ENCODE measurements at places on chromosomes 7 and 10.

DNA sequence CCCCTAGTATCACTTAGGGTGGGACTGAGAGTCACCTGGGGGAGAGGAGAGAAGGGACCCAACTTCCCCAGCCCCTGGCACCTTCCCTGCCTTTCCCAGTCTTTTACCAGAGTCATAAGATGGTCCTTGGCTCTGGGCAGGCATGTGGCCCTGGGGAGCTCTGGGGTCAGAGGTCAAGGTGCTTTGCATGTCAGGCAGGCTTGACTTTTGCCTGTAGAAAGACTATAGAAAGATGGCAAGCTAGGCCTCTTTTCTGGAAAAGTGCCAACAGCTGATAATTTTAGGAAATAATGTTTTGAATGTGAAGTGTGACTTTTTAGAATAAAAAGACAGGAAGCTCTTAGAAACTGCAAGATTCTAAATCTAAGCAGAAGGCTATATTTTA is 67.5 kb downstream of the MKI67 start:
- DNase-seq = no peak

DNA sequence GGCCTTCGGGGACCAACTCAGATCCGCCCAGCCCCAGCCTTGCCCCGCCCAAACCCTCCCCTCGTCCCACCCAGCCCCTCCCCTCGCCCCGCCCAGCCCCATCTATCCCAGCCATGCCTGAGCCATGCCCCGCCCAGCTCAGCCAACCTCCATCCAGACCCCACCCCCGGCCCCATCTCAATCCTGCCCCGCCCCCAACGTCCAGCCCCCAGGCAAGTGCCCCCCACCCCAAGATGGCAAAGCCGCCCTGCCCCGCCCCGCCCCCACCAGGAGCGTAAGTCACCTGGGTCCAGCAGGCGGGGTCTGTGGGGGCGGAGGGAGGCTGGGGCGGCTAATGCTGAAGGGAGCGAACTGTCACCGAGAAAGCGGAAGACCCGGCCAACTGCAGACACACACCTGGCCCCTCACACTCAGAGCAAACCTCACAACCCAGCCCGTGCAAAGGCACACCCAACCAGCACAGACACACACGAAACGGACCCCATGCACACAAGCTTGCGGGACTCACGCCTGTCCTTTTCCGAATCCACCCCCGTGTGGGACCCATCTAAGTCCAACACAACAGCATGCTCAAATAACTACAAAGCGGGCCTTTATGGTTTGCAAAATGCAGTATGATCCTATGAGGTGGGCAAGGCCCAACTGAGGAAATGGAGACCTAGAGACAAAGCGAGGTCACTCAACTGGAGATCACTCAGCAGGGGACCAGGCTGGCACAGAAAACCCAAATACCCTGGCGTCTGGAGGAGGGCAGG is 11.5 kb upstream of the OGA start:
- no peak for DNase-seq

GRCh38 chr7:77536017-77536412 is 1.1 kb upstream of the PTPN12 start:
- no peak for DNase-seq

DNA sequence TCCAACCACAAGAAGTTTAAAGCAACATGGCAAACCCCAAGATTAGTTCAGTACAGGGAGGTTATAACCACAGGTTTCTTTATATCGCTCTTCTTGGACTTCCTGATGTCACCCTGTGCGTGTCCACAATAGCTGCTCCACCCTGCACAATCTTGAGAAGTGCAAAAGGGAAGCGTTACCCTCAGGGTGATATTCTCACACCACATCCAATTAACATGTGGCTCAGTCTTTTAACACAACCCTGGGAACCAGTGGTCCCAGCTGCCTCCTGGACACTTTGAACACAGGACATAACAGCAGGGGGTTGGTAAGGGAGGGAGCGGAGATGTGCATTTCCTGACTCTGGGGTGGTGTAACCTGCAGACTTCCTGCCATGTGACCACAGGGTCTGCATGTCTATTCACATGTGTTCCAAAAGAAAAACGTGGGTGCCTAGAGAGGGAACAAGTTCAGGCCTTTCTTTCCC is 64.6 kb downstream of the GSAP start:
- peak; percentile 29 for DNase-seq

- no peak for DNase-seq
Observed at GRCh38 chr10:86632009-86632800, 22.1 kb upstream of the OPN4 start.

DNA sequence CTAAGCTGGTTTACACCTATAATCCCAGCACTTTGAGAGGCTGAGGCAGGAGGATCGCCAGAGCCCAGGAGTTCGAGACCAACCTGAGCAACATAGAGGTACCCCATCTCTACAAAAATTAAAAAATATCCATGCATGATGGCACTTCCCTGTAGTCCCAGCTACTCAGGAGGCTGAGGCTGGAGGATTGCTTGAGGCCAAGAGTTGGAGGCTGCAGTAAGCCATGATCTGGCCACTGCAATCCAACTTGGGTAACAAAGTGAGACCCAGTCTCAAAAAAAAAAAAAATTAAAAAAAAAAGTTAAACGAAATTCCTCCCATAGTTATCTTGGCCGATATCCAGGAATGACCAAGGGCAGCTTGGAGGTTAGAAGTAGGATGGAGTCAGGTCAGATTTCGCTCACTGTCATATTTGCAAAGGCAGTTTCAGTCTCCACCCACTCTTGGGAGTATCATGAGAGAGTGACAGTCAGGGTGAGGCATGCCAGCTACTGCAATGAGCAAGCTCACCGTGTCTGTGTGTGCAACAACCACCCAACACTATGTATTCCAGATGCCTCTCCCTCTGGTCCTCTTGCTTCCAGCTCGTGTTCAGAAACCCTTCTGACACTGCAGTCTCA is 6.0 kb upstream of the ZDHHC4 start:
- no peak for DNase-seq

GRCh38 chr7:111758332-111758731 is 196.0 kb upstream of the IMMP2L start:
- no peak for DNase-seq

- DNase-seq = no peak
Observed at GRCh38 chr7:50653981-50654425, 88.8 kb upstream of the DDC start.

DNA sequence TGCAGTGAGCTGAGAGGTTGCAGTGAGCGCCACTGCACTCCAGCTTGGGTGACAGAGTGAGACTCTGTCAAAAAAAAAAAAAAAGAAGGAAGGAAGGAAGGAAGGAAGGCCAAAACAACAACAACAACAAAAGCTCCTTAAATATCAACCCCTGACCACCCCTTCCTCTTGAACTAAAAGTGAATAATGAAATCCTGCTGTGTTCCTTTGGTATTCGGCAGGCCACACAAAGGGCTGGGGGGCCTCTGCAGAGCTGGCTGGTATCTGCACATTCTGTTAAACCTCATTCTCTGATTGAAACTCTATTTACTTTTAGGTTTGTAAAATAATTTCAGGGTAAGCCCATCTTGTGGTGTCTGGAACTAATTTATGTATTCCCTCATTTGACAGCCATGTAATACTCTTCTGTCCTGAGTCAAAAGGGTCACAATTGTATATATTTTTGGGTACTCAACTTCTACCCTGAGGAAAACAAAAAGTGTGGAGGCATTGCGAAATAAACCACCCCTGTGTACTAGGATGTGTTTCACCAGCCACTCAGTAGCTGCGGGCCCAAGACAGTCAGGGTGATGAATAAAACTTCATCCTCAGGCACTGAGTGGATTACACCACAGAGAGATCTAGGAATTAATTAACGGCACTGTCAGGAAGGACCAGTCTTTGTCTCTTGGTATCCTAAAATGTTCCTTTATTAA is 446.4 kb upstream of the PFKP start:
- DNase-seq = no peak

DNA sequence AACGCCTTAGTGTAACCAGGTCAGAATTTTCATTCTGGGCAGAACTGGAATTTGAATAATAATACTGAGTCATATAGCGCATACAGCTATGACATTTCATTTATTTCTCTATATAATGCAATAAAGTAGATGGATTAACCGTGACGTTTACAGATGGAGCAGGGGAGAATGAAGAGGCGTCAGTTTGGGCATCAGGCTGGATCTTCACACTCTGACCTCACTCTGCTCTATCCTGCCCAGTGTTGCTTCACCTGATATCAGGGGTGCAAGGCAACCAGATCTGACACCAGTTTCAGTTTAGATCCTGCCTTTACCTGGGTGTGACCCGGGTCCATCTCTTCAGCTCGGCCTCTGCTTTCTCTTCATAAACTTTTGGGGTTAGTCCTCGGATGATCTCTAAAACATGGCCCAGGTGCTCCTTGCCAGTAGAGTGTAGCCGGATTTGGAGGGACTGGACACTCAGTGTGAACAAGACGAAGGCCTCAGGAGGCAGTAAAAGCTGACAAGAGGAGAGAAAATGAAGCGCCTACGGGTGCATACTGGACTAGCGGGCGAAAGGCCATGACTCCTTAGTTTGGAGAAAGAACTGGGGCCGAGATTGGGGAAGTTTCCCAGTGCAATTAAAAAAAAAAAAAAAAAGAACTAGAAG is 1.4 kb upstream of the ZYX start:
- DNase-seq = no peak

DNA sequence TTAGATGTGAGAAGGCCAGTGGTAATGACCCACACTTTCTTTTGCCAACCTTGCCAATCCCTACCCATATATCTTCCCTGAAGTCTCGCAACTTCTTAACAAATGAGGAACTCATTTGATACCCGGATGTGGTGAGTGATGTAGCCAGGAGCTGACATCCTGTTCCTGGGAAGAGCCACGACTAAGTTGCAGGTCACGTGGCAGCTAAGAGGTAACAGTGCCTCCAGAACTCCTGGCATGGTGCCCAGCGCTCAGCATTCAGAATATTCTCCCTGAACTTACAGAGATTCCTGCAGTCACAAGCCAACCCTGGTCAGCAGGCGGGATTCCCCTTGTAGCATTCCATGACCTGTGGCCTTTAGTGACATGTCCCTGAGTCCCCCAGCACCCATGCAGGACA is 282.5 kb downstream of the GALNT17 start:
- DNase-seq = no peak

DNA sequence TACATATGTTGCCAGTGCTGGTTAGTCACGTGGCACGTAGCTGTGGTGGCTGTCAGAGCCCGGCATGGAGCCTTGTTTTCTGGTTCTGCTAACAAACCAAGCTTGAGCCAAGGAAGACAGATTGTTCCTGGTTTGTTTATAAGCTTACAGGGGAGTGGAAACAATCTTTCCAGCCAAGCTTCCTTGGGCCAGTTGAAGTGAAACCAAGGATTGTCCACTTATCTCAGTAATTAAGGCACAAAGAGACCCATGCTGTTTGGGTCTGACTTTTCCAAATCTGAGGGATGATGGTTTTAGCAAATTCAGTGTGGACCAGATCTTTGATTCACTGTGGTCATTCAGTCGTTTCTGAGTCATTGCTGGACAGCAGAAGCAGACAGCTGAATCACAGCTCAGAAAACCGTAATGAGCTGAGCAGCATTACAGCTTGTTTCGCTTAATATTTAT is 297.3 kb upstream of the COBL start:
- no peak for DNase-seq

DNA sequence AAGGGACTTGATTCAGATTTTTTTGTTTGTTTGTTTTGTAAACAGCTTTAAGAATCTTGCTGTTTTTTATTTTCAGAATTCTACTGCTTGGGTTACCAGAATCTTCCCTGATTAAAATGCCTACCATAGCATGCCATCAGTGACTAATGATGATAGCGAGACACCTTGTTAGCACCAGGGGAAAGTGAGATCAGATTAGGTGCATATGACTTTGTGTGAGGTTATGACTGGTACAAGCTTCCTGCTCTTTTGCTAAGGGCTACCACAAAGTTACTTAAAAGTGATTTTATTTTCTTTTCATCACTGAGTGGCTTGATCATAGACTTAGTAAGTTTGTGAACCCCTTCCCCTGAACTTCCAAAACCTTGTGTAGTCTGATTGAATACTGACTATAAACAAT is 93.5 kb downstream of the SND1 start:
- no peak for DNase-seq

DNA sequence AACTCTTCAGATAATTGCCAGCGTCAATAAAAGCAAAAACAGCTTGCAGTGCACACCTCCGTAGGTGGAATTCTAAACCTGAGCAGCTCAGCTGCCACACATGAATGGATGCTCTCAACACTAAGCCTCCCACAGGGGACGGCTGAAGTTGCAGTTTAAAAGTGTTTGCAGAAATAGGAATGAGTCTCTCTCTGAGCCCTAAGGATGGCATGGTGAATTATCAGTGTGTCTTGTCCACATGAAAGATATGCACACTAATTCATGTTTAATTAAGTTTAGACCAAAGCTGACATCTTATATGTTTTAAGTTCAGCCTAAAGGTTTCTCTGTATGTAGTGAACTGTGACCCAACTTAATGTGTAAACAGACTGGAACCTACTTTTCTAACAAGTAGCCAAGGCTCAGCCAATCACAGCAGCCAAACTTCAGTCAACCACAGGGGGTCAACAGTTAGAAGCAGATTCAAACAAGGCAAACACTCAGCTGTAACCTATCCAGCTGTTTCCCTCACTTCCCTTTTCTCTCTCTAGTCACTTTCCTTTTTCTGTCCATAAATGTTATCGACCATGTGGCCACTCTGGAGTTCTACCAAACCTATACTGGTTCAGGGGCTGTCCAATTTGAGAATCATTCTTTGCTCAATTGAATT is 38.1 kb downstream of the CTTNBP2 start:
- no peak for DNase-seq

DNA sequence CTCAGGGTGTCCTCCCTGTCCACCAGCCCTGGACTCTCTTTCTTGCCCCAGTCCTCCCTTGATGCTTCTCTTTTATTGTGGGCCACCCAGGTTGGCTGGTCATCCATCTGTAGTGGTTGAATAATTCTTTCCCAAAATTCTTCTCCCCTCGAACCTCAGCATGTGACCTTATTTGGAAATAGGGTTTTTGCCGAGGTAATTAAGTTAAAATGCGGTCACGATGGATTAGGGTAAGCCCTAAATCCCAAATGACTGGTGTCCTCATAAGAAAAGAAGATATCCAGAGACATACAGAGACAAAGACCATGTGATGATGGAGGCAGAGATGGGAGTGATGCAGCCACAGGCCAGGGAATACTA is 74.3 kb downstream of the GFRA1 start:
- no peak for DNase-seq

DNA sequence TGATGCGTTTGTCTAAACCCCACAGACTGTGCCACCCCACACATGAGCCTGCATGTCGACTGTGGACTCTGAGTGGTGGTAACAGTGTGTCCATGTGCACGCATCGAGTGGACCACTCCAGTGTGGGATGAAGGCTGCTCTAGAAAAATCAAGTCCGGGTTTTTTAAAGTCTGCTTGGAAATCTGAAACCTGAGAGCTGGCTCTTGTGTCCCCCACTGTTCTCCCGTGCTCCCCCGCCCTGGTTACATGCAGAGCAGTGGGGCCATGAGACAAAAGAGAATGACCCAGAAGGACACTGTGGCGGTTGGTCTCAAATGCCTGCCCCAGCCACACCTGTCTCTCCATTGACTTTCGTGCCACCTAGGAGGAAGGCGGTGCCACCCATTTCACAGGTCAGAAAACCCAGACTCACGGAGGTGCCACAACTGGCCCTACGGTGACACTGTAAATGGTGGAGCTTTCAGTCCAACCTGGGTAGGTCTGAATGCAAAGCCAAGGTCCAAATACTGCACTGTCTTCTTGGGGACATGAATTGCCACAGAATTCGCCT is 27.3 kb upstream of the PWWP2B start:
- DNase-seq = no peak

GRCh38 chr10:21292763-21293517 is 232.5 kb downstream of the SKIDA1 start:
- DNase-seq = no peak

- no peak for DNase-seq
Observed at GRCh38 chr7:4824120-4824775, 37.6 kb downstream of the PAPOLB start.

GRCh38 chr7:30177965-30178364 is 43.2 kb downstream of the MTURN start:
- no peak for DNase-seq

- DNase-seq = no peak
Observed at GRCh38 chr7:147071536-147071935, 954.9 kb downstream of the CNTNAP2 start.
